T-helper 2 cell treated with Interferon-gamma antibody and Interleukin-4, amounts not matched to agents 100 ng/mL and 5 ng/mL, for 36 hours (primary cell): ENCODE measurements at places on chromosomes 3 and 15. TPM values are rescaled to one million over a fixed set of nuclear protein-coding genes. Genes with fewer than 3 reads are reported as not detected.

The RLBP1 gene
- not detected in 2 replicates for total RNA-seq

The ZDHHC19 gene
- not detected in 2 replicates for total RNA-seq

The KLHL40 gene
- not detected in 2 replicates for total RNA-seq

The ZMYND10 gene
- total RNA-seq, result 3.6 and 4.6 TPM in 2 replicates
